Activated T-helper 1 cell treated with anti-CD3 and anti-CD28 coated beads, Interleukin-2, amount 50 U/mL, for 16 hours (primary cell): ENCODE measurements at places on chromosomes 16 and 17.

- no peak for DNase-seq
Measured at GRCh38 chr17:39794249-39794970, 56.7 kb downstream of the GRB7 start.

DNA sequence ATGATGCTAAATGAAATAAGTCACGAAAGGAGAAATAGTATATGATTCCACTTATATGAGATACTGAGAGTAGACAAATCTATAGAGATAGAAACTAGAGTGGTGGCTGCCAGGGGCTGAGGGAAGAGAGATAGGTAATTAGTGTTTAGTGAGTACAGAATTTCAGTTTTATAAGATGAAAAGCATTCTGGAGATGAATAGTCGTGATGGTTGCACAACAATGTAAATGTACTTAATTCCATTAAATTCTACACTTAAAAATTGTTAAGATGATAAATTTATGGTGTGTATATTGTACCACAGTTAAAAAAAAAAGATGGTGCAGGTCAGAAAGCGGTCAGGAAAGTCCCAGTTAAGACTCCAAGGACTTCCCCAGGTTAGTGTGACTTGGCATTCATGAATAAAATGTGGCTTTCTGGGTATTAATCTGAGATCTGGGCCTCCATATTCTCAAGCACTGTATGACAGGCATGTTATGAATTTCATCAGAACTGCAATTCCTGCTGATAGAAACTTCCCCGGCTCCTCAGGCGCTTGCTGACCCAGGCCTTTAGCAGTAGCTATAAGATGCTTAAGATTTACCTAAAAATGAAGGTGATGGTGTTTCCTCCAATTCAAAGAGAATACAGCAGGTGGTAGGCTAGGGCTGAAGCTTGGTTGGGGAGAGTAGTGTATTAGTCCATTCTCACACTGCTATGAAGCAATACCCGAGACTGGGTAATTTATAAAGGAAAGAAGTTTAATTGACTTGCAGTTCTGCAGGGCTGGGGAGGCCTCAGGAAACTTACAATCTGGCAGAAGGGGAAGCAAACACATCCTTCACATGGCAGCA is 115.3 kb upstream of the SOX9 start:
- DNase-seq: no peak

DNA sequence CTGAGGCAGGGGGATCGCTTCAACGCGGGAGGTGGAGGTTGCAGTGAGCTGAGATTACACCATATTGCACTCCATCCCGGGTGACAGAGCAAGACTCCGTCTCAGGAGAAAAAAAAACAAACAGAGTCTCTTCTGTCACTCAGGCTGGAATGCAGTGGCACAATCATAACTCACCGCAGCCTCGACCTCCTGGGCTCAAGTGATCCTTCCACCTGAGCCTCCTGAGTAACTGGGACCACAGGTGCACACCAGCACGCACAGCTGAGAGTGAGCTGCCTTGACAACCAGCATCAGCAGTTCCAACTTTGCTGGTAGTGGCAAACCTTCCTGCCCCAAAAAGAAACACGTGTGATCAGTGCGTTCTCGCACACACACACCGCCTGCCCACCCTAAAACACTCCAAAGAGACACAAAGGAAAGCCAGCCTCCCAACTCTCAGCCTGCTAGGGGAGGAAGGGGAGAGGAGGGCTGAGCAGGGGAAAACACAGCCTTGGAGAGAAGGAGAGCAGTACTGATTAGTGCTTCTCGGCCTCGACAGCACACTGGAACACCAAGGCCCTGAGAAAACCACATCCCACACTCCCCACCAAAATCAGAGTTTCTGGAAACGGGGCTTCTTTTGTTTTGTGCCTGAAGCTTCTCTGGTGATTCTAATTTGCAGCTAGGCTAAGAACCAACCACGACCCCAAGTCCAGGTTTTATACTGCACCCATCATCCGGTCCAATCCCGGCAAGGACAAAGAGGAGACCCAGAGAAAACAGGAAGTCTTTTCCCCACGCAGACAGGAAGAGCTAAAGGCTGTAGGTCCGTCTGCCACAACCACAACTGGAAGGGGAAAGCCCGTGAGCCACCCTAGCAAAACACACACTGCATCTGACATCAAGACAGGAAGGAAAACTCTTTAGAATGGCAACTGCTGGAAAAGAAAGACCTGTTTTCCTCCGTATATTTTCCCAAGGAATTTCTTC is 28.8 kb downstream of the ZCCHC14 start:
- no peak for DNase-seq

DNA sequence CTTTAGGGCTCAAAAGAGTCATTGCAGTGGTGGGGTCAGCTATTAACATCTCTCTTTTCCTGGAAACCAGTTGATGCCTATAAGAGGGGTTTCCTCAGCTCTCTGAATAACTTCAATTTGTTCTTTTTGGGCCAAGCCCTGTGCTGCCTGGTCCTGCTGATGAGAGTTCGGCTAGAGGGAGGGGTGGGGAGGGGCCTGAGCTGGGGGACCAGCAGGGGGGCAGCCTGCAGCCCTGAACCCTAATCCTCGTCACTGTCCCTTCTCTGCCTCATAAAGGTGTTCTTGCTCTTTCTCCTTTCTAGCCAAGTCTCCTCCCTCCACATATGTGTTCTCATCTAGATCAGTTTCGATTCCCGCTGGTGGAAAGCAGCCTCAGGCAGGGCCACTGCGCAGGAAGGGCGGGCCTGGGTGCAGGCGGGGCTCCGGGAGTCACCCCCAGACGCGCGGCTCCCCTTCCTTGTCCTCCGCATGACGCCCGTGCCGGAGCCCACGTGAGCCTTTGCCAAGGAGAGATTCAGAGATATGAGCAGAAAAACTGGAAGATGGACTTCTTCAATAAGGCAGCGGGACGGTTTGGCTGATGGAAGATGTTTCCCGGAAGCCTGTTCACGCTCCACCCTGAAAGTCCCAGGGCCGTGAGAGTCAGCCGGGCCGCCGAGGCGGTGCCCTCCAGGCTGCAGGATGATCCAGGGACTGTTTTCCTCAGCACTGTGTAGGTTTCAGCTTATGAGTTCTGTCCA is 15.0 kb upstream of the RHOT1 start:
- DNase-seq: peak; percentile 65

DNA sequence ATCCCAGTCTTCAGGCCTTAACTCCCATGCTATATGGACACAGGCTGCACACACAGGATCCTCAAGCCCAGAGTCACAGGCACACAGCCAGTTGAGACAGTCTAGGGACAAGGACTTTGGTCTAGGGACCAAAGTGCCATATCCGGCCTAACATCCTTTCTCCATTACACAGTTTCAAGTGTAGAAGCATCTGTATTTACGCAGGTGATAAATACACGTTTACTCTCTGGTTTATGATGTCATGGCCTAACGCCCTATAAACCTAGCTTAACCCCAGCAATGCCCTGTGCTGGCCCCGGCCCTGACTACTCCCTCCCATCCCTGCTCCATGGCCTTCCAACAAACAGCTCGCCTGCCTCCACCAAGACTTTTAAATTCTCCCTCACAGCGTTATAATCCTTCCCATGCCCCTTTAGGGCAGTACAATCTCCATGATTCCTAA is 17.1 kb downstream of the CUEDC1 start:
- DNase-seq: no peak

GRCh38 chr16:31700200-31700529 is 172.5 kb downstream of the AHSP start:
- DNase-seq: no peak

- DNase-seq: no peak
Measured at GRCh38 chr17:30379303-30379902, 676 bp downstream of the CPD start.

GRCh38 chr17:69461951-69462369 is 47.5 kb downstream of the MAP2K6 start:
- no peak for DNase-seq

- DNase-seq: peak; percentile 35
Measured at GRCh38 chr16:88527186-88527936, 42.8 kb upstream of the ZC3H18 start.

GRCh38 chr16:2816751-2817339 is at the start of gene PRSS21:
TSS of gene PRSS21 (plus strand) at chr16:2817237. CDS start at chr16:2817269, 32 bp downstream.
- DNase-seq: peak; percentile 30

- DNase-seq: no peak
Measured at GRCh38 chr16:83715217-83715920, 92.4 kb upstream of the HSBP1 start.

- no peak for DNase-seq
Measured at GRCh38 chr17:2854143-2855055, 58.2 kb downstream of the RAP1GAP2 start.

DNA sequence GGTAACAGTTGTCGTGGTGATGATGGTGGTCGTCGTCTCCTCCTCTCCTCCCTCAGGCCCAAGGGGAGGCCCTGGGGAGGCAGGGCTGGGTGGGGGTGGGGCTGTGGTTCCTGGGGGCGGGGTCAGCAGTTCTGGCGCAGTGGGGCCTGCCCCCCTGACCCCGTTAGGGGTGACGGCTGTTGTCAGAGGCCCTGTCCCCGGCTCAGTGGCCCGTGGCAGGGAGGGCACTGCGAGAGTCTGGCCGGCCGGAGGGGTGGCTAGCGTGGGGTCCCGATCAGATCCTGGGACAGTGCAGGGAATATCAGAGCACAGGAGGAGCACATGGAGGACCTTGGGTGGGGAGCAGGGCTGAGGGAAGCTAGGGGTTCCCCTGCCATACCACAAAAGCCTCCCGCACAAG is 2.5 kb downstream of the SEZ6L2 start:
- no peak for DNase-seq

DNA sequence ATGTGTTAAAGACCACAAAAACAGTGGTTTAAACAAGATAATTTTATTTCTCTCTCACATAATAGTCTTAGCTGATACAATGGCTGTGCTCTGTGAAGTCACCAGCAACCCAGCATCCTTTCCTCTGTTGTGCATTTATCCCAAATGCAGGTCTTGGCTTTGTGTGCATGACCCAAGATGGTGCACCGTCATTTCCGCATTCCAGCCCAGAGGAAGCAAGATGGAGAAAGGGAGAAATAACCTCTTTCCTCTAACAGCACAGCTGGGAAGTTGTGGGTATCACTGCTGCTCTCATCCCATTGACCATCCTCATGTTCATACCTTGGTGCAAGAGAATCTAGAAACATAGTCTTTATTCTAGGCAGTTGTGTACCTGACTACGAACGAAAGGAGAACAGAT is 21.8 kb downstream of the TMC5 start:
- DNase-seq: no peak

DNA sequence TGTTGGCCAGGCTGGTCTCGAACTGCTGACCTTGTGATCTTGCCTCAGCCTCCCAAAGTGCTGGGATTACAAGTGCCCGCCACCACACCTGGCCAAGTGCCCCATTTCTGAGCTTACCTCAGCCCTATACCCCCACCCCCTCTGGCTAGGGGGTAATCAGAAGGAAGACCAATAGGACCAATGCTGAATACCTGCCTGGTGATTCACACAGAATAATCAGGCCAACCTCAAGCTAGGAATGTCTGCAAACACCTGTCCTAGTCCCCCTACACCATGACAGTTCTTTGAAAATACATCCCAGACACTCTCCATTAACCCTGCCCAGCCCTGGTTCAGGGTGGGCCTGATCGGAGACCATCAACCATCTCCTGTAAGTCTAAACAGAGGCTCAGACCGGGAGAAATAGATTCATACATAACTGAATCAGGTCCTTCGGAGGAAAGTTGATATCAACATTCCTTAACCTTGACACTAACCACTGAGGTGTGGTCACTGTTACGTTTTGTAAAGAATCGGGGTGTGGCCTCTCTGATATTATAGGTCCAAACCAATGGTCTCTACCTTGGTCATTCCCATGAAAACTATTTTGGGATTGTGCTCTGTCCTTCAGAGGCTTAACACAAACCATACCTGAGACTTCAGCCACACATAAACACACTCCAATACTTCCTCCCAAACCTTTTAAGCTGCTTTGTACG is 130.8 kb downstream of the GAS7 start:
- no peak for DNase-seq

DNA sequence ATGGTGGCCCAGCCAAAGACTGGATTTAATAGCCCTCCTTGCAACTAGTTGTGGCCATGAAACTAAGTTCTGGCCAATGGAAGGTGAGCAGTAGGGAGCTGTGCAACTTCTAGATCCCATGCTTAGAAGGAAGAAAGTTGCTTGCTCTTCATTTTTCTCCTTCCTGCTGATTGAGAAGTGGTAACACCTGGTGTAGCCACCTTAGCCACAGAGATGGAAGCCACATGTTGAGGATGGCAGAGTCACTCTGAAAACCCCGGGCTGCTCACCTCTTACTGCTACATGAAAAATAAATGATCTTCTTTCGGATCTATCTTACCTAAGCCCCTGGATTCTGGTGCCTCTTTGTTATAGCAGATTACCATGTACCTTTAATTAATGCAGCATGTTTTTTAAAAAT is 10.3 kb upstream of the ATP5MC1 start:
- DNase-seq: no peak

DNA sequence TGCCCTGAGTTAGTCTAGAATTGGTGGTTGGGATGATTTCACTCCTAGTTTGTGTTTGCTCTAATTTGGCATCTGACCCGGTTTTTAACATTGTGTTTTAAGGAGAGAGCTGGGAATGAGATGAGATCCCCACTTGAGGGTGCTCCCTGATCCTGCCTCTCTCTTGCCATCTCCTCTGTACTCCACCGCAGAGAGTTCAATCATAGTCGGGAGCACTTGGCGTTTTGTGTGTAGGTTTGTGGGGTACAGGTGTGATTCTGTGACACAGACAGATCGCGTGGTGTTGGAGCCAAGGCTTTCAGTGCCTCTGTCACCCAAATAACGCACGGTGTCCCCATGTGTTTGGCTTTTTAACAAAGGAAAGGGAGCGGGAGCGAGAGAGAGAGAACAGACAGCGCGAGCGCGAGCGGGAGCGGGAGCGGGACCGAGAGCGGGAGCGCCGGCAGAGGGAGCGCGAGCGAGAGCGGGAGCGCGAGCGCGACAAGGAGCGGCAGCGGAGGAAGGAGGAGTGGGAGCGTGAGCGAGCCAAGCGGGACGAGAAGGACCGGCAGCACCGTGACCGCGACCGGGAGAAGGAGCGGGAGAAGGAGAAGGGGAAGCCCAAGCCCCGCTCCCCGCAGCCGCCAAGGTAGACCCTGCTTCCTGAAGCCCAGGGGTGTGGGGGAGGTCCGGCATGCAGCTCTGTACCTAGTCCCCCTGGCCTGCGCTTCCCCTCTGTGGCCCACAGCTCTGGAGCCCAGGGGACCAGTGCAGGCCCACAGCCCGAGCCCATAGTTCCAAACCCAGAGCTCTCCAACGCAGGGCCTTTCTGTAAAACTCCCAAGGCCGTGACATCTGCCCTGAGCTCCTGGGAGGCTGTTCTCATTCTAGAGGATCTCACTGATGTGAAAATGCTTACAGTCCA is 27.2 kb upstream of the IL17C start:
- DNase-seq: no peak

GRCh38 chr16:80702696-80703095 is 101.7 kb downstream of the CDYL2 start:
- DNase-seq: no peak
